NCI-H1694 (cell line): ENCODE measurements at places on chromosomes 5 and 9.

- DNase-seq = no peak
Measured at GRCh38 chr9:29750062-29750461, 2176.8 kb upstream of the C9orf72 start.

DNA sequence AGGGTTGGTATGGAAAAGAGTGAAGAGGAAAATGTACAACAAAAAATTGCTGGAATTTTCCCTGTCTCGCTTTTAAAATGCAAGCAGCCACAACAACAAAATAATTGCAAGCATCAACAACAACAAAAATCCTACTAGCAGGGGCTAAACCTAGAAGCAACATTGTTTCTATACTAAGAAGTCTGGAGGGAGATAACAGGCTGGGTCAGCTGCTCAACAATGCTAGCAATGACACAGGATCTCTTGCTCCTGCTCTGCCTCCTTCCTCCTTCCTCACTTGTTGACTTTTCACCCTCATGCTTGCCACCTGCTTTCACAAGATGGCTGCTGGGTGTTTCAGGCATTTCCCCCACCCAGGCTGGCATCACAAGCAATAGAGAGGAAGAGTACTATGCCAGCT, 7.6 kb upstream of the AOPEP start:
- no peak for DNase-seq

DNA sequence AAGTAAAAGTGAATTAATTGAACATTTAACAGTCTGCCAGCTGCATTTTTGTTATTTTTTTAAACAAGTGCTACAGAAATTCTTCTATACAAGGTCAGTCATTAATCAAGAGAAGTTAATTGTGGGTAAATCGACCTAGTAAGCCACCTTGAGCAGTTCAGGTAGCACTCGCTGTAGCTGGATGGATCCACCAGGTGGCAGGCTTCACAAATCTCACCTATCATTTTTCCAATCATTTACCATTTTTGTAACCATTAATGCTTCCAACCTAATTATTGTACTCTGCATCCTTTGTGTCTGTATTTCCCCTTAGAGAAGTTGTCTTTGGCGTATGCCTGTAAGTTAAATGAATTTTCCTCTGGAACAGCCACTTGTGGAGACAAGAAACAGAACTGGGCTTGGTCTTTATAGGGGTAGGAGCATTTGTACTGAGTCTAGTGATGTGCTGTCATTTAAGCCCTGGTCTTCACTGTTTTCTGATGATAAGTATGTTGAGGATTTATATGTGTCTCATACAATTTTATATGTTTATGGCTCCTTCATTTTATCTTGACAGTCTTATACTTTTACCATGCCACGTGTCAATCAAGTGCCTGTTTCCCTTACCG, 39.5 kb downstream of the CD180 start:
- peak; percentile 27 for DNase-seq

DNA sequence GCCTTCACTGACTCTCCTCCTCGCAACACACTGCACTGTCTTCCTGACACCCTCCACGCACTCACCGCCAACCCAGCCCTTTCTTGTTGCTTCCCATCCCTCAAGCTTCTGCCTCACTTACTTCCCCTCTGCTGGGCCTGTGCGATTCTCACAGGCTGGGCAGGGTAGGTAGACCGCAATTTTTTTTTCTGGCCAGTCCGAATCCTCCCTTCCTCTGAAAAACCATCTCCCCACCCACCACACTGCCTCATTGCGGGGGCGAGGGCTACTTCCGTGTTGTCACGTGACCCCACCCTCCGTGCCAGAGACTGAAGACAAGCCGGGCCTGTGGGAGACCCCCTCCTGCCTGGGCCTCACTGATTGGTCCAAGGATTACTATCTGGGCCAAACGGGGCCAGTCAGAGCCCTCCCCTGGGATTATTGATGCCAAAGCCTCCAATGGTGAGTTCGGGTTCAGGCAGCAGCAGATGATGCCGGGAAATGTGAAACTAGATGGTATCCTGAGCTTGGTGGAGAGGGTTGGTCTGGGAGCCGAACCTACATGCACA, 73.1 kb downstream of the STK10 start:
- no peak for DNase-seq

DNA sequence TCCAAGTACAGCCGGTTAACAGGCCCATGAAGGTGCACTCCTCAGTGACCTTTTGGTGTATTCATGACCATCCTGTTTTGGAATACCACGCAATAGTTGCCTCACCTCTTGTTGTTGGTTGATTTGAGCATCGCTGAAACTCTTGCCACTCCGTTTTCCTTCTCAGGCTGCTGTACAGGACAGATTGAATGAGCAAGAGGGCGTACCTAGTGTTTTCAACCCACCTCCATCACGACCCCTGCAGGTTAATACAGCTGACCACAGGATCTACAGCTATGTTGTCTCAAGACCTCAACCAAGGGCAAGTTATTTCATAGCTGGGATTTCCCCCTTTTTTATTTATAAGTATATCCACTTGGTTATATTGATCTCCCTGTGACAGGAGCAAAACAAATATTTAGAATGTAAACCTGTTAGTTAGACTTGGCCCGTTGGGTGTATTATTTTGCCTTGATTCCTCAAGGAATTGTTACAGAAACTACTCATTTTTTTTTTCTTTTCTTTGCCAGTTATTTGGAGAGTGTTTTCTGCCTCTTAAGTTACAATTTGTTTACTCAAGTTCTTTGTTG, 38.1 kb downstream of the FAF2 start:
- DNase-seq = no peak

DNA sequence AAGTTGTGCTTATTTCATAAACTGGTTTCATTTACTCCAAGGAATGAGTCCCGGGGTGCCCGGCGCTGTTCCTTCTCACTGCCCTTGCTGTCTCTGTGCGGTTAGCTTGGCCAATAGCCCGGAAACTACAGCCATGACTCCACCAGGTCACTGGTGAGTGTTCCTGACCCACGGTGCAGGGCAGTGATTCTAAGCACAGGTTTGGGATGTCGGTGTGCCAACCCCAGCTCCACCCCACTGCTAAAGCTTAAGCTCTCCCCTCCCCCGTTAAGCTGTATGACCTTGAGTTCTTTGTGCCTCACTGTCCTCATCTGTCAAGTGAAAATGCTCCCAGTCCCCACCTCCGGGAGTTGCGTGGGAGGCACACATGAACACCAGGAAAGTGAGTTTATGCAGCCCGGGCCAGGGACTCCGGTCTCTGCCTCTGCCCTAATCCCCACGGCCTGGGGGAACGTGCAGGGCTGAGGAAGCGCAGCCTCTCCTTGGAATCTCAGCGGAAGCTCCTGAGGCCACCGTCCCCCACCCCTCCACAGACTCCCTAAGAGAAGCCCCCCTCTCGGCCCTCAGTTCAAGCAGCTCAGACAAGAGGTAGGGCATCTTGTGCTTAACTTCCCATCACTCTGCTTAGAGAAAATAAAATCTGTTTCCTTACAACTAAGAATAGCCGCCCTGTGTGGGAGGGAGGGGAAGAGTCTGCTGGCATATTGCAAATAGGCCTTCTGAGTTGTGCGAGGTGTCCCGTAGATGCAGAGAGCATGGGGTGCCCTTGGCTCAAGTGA, 92.0 kb upstream of the RAI14 start:
- no peak for DNase-seq

GRCh38 chr9:114289571-114290481, 33.1 kb upstream of the ORM1 start:
- no peak for DNase-seq

- no peak for DNase-seq
Measured at GRCh38 chr5:173932695-173933139, 44.6 kb downstream of the CPEB4 start.

GRCh38 chr9:121759996-121760395, 108.6 kb downstream of the DAB2IP start:
- no peak for DNase-seq

GRCh38 chr5:131196331-131196730, 25.6 kb downstream of the LYRM7 start:
- DNase-seq = no peak

- peak; percentile 14 for DNase-seq
Measured at GRCh38 chr5:176543428-176544182, 5.5 kb upstream of the CDHR2 start.

- DNase-seq = peak; percentile 9
Measured at GRCh38 chr9:17775656-17776055, 196.8 kb downstream of the SH3GL2 start.

DNA sequence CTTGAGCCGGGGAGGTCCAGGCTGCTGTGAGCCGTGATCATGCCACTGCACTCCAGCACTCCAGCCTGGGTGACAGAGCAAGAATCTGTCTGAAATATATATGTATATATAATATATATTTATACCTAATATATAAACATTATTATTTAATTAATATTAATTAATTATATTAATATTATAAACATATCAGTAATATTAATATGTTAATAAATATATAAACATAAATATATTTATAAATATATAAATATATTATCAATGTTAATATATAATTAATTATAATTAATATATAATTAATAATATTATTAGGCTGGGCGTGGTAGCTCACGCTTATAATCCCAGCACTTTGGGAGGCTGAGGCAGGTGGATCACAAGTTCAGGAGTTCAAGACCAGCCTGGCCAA, 41.1 kb downstream of the F2R start:
- no peak for DNase-seq

DNA sequence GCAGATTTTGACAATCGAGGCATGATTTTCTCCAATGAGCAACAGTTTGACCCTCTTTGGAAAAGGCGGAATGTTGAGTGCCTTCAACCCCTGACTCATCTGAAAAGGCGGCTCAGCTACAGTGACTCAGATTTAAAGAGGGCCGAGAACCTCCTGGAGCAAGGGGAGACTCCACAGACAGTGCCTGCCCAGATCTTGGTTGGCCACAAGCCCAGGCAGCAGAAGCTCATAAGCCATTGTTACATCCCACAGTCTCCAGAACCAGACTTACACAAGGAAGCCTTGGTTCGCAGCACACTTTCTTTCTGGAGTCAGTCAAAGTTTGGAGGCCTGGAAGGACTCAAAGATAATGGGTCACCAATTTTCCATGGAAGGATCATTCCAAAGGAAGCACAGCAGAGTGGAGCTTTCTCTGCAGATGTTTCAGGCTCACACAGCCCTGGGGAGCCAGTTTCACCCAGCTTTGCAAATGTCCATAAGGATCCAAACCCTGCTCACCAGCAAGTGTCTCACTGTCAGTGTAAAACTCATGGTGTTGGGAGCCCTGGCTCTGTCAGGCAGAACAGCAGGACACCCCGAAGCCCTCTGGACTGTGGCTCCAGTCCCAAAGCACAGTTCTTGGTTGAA, 13.6 kb downstream of the PTPDC1 start:
- DNase-seq = no peak

- DNase-seq = no peak
Measured at GRCh38 chr9:5485378-5486085, 24.8 kb upstream of the PDCD1LG2 start.

- DNase-seq = no peak
Measured at GRCh38 chr9:117739206-117739605, 35.0 kb downstream of the TLR4 start.

GRCh38 chr5:124642151-124642550, 104.3 kb downstream of the ZNF608 start:
- DNase-seq = no peak

DNA sequence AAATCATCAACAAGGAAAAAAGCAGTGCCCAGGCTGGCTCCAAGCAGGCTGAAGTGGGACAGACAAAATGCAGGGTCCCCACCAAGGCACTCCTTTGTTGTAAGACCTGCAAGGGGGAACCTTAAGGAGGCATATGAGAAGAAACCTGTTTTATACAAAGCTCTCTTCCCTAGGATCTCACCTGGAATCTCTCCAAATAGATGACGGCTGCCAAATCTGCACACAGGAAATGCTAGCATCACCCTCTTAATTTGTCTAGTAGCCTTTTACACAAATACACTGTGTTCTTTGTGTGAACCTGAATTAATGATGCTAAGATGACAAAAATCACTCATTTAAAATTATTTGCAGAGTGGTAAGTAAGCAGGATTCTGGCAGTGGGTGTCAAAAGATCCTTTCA, 280.2 kb downstream of the SPOCK1 start:
- no peak for DNase-seq

DNA sequence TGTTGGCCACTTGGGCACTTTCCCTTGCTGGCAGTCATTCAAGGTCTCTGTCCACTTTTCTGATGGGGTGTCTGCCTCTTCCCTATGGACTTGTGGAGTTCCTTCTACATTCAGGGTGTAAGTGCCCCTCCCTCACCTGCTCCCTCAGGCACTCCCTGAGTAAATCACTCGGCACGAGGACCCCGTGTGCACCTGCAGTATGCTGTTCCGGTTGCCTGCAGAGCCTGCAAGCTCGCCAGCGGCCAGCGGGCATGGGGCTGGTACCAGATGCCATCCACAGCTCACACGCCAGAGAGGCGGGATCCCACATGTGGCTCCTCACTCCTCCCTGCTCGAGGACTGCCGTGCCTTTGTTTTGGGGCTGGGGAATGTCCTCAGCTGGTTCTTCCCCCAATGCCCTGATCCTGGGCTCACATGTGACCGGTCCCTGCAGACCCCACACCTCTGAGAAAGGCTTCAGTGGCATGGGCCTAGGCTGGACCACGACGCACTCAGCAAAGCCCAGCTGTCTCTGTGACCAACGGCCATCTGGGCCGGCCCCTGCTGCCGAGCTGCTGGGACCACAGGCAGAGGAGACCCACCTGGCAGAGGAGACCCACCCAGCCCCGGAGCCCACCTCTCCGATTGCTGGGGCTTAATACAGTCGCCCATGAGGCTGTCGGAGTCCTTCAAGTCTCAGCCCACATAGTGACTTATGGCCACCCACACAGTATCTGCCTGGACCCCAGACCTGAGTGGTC, 46.1 kb upstream of the CLPTM1L start:
- peak; percentile 11 for DNase-seq

GRCh38 chr9:137267933-137268355, 9.6 kb upstream of the TOR4A start:
- no peak for DNase-seq

DNA sequence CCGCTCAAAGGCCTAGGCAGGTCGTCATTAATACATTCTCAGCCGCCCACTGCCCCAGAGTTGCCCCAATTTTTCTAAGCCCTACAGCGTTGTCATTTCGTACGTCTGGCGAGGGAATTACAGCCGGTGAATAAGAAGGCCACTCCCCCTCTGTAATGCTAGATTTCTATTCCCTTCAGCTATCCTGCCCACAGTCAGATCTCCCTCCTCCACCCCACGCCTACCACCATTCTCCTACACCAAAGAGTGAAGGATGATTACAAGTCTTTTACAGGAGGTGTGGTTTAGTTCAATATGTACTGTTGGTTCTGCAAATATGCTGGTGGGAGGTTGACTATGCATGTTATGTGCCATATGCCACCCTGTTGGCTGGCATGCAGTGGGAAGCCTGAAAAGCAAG, 83.7 kb upstream of the SMIM15 start:
- DNase-seq = peak; percentile 86

DNA sequence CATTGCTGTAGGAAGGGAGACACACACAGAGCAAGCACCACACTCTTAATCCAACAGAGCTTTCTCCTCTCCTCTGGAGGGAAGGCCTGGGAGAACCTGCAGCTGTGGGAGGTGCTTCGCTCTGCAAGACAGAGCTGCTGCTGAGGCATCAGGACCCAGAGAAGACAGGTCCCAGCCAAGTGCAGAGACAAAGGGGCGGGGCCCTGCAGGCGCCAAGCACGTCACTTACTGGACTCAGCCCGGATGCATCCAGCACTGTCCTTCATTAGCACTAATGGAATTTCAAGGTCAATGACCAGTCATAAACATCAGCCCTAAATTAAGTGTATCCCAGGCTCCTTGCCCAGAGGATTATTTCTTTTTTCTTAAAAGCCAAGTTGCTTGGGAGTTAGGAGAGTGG, 337.1 kb upstream of the PANK3 start:
- no peak for DNase-seq
